Stomach (tissue), 19 donors: ENCODE measurements at places on chromosomes 1 and 21.

- no peak for DNase-seq
Measured at GRCh38 chr21:40924641-40925040, 77.7 kb upstream of the DSCAM start.

- no peak for DNase-seq
Measured at GRCh38 chr1:25065795-25066238, 135.7 kb upstream of the RUNX3 start.

DNA sequence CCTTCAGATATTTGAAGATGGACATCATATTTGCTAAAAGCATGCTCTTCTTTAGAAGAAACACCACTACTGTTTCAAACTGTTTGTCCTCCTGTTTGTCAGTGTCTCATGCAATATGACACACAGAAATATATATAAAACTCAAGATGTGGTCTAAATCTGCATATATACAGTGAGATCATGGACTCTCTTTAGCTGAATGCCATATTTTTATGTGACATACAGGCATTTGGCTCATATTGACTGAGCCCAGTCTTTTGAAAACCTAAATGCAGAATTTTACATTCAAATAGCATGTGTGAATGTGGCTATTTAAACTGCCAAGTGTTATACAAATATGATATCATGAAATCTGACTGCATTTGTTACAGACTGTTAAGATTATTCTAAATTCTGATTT is 18.4 kb downstream of the GDAP2 start:
- DNase-seq, result no peak

DNA sequence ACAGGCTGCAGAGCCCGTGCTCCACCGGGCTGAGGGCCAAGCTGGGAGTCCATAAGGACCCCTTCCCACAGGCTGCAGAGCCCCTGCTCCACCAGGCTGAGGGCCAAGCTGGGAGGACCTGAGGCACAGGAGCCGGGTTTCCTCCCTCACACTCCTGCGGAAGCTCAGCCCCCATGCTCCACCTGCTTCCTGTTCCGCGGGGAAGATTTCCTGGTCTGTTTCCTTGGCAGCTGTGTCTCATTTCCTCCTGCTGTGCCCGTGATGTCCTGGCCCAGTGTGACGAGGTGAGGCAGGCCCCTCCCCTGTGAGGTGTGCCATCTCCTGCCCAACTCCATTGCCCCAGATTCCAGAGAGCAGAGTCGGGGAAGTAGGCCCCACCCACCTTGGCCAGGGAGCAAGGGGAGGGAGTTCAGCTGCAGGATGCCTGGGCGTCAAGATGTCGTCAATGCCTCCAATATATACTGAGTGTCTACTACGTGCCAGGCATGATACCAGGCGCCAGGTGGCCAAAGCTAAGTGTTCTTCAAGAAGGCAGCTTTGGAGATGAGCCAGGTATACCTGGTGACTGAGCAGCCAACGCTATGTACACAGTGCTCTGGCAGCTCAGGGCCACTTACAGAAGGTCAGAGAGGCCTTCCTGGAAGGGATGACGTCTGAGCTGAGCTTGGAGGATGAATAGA is 58.8 kb downstream of the NAV1 start:
- DNase-seq, result peak; percentile 64

DNA sequence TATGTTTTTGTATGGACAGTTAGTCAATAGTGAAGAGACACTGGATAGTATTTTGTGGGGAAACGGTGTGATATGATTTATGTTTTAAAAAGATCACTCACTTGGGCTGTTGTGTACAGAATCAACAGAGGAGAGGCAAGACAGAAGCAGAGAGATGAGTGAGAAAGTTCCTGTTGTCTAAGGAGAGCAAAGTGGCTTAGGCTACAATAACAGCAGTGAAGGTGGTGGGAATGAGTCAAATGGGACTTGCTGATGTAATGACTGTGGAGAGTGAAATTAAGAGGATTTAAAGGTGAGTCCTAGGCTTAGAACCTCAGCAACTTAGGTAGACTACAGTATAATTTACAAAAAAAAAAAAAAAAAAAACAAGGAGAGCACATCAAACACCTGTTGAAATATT is 169.2 kb upstream of the HP1BP3 start:
- no peak for DNase-seq

- DNase-seq, result peak; percentile 68
Measured at GRCh38 chr1:168121401-168122011, 15.2 kb downstream of the GPR161 start.

GRCh38 chr1:209785592-209785991 is 1.2 kb upstream of the C1orf74 start:
- no peak for DNase-seq

- no peak for DNase-seq
Measured at GRCh38 chr1:199204231-199204630, 565.4 kb downstream of the PTPRC start.

DNA sequence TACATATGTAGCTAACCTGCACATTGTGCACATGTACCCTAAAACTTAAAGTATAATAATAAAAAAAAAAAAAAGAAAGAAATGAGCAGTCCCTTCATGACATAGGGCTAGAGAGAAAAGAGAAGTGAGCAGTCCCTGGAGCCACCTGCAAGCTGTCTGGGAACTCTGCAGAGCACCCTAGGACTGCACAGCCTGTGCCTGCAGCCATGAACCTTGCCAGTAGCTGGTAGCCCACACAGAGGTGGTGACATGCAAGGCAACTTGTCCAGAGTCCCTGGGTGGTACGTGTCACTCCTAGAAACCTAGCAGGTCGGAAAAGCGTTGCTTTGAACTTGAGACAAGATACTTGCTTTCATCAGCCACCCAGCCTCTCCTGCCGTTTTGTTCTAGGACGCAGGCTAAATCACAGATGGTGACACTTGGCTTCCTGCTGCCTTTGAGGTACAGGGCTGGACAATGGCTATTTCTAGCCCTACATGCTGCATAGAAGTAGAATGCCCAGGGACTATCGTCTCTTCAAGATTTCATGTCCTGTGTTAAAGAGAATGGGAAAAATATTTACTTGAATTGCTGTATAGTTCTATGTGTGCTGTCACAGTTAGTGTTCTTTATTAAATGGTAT is 260.9 kb downstream of the LTN1 start:
- no peak for DNase-seq

- no peak for DNase-seq
Measured at GRCh38 chr1:161869291-161869690, 103.2 kb downstream of the ATF6 start.

- DNase-seq, result no peak
Measured at GRCh38 chr1:14500041-14500440, 98.4 kb upstream of the KAZN start.

DNA sequence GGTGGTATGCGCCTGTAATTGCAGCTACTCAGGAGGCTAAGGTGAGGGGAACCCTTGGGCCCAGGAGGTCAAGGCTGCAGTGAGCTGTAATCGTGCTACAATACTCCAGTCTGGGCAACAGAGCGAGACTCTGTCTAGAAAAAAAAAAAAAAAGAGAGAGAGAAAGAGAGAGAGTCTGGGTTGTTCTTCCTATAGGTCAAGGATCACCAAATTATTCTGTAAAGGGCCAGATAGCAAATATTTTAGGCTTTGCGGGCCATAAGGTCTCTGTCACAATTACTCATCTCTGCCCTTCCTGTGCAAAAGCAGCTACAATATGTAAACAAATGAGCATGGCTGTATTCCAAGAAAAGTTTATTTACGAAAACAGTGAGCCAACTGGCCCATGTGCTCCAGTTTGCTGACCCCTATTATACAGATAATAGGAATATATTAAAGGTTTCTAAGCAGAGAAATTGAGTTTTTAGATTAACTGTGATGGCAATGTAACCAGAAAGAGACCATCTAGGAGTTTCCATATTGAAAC is 2.1 kb downstream of the SASS6 start:
- DNase-seq, result no peak

DNA sequence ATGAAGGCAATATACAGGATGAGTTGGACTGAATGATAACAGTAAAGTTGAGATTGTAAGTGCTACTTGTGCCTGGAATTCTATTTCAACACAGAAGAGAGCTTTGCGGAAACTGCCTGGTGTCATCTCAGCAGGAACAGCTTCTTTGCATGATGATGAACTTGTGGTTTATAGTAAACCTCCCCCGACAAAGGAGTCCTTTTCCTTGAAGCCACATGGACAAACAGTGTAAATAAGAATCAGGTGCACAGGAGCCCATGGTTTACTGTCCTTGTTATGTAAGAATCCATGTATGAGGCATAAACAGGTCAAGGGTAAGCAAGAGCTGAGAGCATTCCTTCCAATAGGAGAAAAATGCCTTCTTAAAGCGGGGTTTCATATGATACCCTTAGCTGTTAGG is 66.2 kb downstream of the PCNX2 start:
- DNase-seq, result no peak

- peak; percentile 75 for DNase-seq
Measured at GRCh38 chr1:224433701-224434672, 610 bp downstream of the WDR26 start.

- no peak for DNase-seq
Measured at GRCh38 chr1:236841341-236841740, 46.2 kb downstream of the MTR start.

DNA sequence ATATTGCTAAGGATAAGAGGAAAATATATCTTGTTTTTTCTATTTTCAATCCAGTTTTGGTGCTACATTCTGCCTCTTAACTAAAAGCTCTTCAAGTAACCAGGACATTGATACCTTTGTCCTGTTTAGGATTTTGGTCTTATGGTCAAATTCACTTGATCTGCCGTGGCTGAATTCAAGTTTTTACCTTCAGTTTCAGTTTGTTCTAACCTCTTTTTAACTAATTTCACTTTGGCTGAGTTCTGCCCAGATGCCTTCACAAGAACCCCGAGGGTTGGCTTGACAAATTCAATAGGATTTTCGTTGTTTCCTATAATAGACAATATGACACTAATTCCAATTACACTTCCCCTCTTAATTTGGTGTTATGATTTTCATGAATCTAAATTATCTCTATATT is 84.5 kb upstream of the C1orf21 start:
- DNase-seq, result no peak

DNA sequence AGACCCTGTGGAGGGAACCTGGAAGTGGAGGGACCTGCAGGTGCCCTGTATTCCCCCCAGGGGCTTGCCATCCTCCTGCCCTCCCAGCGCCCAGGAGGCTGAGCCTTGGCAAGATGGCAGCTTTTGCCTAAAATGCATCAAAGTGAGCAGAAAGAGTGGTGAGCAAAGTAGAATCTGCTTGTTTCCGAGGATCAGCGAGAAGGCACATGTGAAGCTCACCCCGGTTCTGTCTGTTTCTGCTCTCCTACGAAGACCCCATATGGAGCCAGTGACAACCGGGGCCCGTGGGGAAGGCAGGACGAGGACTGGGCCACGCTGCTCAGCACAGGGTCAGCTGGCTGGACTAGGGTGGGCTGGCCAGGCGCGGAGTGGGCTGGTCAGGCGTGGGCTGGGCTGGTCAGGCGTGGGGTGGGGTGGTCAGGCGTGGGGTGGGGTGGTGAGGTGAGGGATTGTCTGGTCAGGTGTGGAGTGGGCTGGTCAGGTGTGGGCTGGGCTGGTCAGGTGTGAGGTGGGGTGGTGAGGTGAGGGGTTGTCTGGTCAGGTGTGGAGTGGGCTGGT is 5.2 kb upstream of the FNDC10 start:
- no peak for DNase-seq

DNA sequence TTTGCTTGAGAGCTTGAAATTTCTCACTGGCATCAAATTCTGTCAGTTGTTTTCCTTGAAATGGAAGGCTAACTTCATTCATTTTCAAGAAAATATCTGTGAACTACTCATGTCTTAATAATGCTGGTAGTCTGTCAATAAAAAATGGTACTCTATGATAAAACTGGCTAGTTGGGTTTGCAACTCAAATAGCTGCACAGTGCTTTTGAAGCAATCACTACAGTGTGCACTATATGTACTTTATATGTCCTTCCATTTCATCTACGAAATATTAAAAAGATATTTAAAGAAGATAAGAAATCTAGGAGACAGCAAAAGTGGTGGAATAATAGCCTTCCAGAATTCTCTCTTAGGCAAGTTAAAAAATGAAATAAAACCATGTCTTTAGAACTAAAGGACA is 39.9 kb upstream of the ZNHIT6 start:
- no peak for DNase-seq

GRCh38 chr21:45419162-45419561 is 14.2 kb downstream of the COL18A1 start:
- DNase-seq, result no peak

DNA sequence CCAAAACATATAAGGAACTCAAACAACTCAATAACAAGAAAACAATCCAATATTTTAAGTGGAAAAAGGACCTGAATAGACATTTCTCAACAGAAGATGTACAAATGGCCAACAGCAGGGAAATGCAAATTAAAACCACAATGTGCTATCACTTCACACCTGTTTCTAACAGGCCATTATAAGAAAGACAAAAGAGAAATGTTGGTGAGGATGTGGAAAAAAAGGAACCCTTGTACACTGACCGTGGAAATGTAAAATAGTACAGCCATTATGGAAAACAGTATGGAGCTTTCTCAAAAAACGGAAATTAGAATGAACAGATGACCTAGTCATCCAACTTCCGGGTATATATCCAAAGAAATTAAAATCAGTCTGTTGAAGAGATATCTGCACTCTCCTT is 37.8 kb upstream of the CD2 start:
- DNase-seq, result no peak

GRCh38 chr21:45136927-45137611 is 62.7 kb downstream of the ADARB1 start:
- peak; percentile 89 for DNase-seq

GRCh38 chr1:115978292-115978941 is 2.1 kb downstream of the SLC22A15 start:
- no peak for DNase-seq

GRCh38 chr1:44855742-44856141 is 12.7 kb upstream of the PTCH2 start:
- no peak for DNase-seq

- no peak for DNase-seq
Measured at GRCh38 chr1:148385371-148386030, 97.6 kb downstream of the PPIAL4G start.

GRCh38 chr21:45363921-45364467 is 41.0 kb upstream of the COL18A1 start:
- DNase-seq, result peak; percentile 74

GRCh38 chr1:46595127-46595526 is 8.9 kb downstream of the MKNK1 start:
- DNase-seq, result peak; percentile 55

GRCh38 chr1:118184739-118185083 is 317 bp downstream of the SPAG17 start:
- no peak for DNase-seq

GRCh38 chr1:204806943-204807687 is 63.5 kb upstream of the NFASC start:
- peak; percentile 83 for DNase-seq

- DNase-seq, result no peak
Measured at GRCh38 chr1:94843430-94843829, 23.3 kb downstream of the SLC44A3 start.

- no peak for DNase-seq
Measured at GRCh38 chr1:223620297-223620897, 45.1 kb downstream of the CAPN8 start.

DNA sequence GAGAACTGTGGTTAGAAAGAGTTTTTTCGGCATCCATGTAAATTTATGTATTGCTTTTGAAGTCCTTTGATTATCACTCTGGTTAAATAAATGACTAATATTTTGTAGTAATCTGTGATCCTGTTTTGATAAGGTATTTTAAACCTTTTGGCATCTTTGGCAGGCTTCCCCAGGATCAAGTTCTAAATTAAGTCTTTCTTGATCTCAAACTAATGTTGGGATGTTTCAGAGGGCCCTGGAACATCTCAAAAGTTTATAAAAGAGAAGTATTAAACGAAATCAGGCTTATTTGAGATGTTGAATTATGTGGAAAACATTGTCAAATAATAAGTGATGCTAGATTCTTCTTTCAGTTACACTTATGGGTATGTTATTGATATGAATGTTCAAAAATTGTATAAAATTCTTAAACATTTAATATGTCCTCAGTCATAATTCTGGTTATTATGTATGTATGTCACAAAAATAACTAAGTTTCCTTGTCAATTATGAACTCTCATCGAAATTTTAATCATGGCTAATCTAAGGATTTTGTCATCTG is 36.6 kb downstream of the S100A10 start:
- DNase-seq, result no peak
